NCI-H524 (cell line): ENCODE measurements at places on chromosomes 11 and 22.

DNA sequence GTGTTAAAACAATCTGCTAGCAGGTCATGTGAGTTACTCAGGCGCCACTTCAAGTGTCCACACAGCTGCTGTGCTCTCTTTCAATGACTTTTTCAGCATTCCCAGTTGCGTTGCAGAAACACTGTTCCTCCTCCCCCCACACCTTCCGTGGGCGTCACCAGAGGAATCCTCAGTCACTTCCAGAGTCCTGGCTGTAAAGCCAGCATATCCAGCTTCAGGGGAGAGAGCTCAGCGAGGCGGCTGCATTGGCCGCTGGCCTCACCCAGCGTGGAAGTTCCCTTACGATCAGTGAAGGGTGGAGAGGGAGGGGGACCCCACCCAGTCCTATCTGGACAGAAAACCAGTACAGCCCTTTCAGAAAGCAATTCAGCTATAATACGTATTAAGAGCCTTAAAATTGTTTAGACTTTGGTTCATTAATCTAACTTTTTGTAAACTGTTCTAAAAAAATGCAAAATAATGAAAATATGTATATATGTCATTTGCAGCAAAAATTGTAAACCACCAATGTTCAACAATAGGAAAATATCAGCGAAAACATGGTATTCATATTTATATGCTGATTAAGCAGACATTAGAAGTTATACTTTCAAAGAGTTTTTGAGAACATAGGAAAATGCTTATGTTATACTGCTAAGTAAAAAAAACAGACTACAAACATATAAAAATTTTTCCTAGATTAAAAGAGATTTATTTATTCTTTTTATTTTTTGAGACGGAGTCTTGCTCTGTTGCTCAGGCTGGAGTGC lies 2.8 kb upstream of the ANO9 start:
- peak; percentile 90 for DNase-seq

- no peak for DNase-seq
Observed at GRCh38 chr22:45231293-45231692, 9.4 kb downstream of the KIAA0930 start.

DNA sequence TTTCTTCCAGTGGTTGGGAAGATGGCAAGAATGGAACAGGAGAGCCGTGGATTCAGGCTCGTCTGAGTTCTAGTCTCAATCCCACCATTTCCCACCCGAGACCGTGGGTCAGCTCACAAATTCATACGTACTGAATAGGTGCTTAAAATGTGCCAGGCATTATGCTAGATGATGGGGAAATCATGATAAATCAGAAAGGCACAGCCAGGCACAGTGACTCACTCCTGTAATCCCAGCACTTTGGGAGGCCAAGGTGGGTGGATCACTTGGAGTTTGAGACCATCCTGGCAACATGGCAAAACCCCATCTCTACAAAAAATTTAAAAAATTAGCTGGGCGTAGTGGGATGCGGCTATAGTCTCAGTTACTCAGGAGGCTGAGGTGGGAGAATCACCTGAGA lies 7.1 kb downstream of the TRIOBP start:
- no peak for DNase-seq

DNA sequence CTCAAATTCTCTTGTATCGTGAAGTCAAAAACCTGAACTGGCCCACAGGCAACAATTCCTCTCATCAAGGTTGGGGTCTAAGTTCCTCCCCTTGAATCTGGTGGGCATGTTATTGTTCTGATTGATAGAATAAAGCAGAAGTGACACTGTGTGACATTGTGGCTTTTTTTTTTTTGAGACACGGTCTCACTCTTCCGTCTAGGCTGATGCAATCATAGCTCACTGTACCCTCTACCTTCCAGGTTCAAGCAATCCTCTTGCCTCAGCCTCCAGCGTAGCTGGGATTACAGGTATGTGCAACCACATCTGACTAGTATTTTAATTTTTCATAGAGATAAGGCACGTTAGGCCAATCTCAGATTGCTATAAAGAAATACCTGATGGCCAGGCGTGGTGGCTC lies 8.9 kb upstream of the PELI3 start:
- no peak for DNase-seq

- DNase-seq: no peak
Observed at GRCh38 chr22:25845985-25846745, 104.2 kb downstream of the MYO18B start.

- DNase-seq: no peak
Observed at GRCh38 chr11:120964857-120965256, 59.0 kb upstream of the TBCEL start.

GRCh38 chr22:28907311-28908008 lies 24.1 kb downstream of the ZNRF3 start:
- DNase-seq: peak; percentile 80

- DNase-seq: no peak
Observed at GRCh38 chr11:33646629-33647028, 54.0 kb downstream of the C11orf91 start.

DNA sequence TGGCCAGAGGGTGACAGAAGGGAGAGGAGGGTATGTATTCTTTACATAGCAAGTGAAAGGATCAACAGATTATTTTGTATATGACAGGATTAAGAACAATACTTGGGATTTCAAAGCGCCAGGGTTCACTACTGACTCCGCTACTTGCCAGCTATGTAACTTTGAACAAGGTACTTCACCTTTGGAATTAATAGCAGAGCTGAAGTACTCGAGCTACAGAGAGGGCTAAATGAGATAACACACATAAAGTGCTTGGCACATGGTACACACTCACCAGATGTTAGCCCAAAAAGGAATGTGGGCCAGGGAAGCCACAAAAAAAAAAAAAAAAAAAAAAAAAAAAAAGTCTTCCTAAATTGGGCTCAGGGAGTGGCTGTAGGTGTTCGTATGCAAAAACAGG lies 408.4 kb downstream of the BUD13 start:
- peak; percentile 64 for DNase-seq

- DNase-seq: no peak
Observed at GRCh38 chr11:9495803-9496514, 35.1 kb downstream of the ZNF143 start.

- DNase-seq: no peak
Observed at GRCh38 chr11:90851196-90851595, 628.3 kb upstream of the CHORDC1 start.

- no peak for DNase-seq
Observed at GRCh38 chr11:131823772-131824171, 453.4 kb downstream of the NTM start.

GRCh38 chr11:18001191-18001590 lies 11.7 kb downstream of the SERGEF start:
- DNase-seq: no peak
